ENCODE measurements at places on chromosomes 12 and 14.

- DNase-seq = no peak
Measured at GRCh38 chr14:72726444-72726843, 167.5 kb downstream of the DPF3 start.

GRCh38 chr14:101407328-101407727 is 154.0 kb upstream of the DIO3 start:
- peak; percentile 11 for DNase-seq

GRCh38 chr12:115687094-115687493 is 590.4 kb downstream of the MED13L start:
- peak; percentile 3 for DNase-seq

DNA sequence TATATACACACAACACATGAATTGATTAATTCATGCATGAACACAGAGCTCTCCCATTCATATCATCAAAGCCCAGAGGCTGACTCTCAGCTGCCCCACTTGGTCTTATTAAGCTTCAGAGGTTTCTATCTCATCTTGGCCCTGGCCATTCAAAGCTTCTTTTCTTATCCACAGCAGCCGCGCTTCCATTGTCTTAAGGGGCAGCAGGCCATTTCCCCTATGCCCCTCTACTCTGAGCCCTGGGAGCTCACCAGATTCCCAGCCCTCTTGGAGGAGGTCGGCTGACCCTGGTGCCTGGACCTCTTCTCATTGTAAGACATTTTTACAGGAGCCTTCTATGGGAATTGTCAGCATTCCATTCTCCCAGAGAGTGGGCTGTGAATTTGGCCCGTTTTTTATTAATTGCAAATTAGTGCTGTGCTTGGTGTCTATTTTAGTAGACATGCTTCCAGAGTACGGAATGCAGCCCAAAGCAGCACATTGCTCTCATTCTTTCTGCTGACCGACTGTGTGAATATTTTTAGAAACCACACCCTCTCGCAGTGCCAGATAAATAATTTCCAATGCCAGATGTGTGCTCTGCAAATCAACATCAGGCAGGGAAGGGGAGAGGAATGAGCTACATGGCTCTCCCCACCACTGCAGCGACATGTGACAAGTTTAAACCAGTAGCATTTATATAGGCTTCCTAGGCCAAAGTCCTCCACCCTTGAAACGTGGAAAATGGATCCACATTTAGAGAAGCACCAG is 58.5 kb downstream of the NUAK1 start:
- peak; percentile 99 for DNase-seq

DNA sequence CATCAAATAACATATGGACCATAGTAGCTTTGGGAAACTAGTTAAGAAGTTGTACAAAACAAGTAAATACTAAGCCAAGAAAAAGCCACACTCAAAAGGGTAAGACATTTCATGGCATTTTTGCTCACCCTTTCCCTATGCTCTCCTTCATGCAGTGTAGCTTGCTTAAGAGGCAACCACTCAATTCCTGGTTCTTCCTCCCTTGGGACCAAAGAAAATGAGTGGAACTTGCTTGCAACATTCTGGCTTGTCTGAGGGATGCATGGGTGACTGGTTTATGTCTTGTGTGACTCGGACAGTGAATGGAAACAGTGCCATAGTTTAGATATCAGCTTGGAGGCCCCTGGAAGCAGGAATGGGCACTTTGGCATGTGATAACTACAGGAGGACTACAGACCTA is 252.0 kb upstream of the ARID2 start:
- peak; percentile 1 for DNase-seq

DNA sequence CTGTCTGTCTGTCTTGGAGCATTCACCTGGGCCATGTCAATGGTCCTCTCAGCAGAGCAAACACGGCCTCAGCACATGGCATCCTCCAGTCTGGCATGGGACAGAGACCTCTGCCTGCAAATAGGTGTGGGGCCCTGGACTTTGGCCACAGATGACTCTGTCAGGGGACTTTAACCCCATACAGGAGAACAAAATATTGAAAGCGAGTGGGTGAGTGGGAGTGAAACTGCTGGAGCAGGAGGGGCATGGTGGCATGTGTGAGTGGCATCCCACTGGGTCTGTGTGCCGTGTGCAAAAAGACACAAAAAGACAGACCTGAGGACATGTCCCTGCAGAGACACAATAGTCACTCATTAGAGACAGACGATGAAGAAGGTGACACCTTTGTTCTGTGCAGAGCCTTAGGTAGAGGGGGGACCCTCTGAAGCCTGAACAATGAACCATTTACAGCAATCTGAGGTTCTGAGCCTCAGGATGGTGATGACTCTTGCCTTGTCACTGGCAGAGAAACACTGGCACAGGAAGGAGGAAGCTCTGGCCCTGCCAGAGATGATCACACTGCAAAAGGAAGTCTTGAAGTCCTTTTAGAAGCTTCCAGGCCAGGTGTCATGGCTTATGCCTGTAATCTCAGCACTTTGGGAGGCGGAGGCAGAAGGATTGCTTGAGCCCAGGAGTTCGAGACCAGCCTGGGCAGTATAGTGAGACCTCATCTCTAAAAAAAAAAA is 7.5 kb downstream of the LAG3 start:
- no peak for DNase-seq

DNA sequence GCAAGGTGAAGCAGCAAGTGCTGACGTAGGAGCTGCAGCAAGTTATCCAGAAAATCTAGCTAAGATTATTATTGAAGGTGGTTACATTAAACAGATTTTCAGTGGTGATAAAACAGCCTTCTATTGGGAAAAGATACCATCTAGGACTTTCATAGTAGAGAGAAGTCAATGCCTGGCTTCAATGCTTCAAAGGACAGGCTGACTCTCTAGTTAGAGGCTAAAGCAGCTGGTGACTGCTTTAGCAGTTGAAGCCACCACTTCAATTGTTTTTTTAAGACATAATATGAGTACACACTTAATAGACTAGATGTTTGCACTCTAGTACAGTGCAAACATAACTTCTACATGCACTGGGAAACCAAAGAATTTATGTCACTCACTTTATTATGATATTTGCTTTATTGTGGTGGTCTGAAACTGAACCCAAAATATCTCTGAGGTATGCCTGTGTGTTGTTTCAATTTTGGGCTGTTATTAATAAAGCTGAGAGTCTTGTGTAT is 1026.9 kb upstream of the FOXG1 start:
- no peak for DNase-seq

DNA sequence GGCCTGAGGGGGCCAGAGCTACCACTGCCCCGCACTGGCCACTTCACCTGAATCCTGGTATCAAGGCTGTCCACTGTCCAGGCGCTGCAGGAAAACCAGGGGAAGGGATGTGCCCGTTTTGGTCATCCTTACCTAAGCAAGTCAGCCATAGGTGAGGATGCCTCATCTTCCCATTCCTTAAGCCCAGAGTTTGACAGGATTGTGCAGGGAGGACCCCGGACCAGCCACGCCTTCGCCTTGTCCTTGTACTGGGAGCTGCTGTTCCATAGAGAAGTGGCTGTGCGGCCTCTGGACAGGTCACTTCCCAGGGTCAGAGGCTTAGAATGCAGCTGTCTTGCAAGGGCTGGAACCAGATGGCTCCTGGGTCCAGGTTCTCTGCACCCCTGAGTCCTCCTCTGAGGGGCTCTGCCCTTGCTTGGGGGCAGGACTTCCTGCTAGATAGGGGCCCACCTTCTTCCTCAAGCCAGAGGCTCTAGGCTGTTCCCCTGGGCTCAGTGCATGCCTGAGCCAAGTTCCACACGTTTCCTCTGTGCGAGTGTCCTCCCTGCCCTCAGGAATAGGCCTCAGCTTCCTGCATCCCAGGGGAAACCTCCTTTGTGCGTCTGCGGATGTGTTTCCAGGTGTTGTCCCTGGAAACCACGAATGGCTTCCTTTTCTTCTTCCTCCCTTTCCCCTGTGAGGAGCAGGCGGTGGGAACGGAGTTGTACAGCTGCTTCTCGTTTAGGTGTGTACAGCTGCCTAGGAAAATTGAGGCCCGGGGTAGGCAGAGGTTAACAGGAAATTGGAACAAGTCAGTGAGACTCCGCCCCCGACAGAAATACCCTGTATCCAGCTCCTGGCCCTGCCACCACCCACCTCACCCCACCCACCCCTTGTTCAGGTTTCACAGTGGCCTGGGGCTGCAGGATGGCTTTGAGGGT is 54.3 kb upstream of the RIN3 start:
- no peak for DNase-seq

DNA sequence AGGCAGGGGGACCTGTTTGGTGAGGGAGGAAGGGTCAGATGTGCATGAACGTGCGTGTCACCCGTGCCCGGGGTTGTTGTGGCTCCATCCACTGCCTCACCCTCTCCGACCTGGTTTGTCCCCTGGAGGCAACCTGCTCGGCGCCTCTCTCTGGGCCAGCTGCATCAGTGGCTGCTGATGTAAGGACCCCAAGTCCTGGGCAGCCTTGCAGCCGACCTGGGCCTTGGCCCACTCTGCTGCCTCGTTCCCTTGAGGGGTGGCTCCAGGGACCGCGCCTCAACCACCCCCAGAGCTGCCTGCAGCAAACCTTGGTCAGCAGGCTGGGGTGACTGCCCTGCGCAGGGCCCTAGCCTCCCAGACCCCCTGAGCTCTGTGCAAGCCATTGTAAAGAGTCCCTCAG is 351.7 kb downstream of the TMEM121 start:
- DNase-seq = no peak

DNA sequence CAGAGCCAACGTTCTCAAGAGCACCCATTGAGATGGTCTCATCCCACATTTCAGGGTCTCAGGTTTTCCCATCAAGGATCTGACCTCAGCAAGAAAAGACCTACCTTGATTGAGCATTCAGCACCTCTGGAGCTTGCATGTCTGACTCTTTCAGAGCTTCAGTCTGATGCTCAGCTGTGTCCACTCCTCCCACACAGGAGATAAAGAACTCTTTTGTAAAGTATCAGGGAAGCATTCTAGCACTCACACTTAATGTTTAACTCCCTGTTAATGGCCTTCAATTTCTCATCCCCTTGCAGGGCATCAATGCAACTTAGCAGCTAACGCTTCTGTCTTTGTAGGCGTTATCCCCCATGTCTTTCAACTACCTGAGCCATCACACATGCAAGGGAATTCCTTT is 124.1 kb downstream of the GALC start:
- no peak for DNase-seq

- no peak for DNase-seq
Measured at GRCh38 chr14:91752961-91753360, 21.1 kb upstream of the CATSPERB start.

DNA sequence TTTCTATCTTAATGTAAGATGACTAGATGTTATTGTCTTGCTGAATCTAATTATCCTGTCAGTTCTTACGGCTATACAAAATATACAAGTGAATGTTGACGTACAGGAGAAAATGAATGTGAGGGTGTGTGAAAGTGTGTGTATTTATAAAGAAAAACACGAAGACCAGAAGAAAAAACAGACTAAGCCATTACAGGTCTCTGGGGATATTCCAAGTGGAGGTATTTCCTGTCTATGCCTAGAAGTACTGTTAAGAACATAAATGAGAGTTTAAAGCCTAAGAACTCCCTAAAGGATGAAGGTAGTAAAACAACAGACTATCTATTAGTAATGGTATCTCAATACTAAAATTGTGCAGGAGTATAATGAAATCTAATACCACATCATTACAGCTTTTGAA is 7.6 kb downstream of the MDM1 start:
- DNase-seq = no peak

- DNase-seq = no peak
Measured at GRCh38 chr12:93266-94005, 26.9 kb downstream of the IQSEC3 start.

DNA sequence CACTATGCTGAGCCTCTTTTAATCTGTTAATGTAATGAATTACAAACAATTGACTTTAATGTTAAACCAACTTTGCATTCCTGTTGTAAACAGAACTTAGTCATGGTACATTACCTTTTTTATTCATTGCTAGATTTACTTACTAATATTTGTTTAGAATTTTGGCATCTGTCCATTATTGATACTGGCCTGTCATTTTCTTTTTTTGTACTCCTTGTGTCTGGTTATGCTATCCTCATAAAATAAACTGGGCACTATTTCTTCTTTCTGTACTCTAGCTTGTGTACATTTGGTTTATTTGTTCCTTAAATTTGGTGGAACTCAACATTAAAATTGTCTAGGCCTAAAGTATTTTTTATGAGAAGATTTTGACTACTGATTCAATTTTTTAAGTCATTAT is 32.1 kb downstream of the SPATA7 start:
- DNase-seq = no peak

DNA sequence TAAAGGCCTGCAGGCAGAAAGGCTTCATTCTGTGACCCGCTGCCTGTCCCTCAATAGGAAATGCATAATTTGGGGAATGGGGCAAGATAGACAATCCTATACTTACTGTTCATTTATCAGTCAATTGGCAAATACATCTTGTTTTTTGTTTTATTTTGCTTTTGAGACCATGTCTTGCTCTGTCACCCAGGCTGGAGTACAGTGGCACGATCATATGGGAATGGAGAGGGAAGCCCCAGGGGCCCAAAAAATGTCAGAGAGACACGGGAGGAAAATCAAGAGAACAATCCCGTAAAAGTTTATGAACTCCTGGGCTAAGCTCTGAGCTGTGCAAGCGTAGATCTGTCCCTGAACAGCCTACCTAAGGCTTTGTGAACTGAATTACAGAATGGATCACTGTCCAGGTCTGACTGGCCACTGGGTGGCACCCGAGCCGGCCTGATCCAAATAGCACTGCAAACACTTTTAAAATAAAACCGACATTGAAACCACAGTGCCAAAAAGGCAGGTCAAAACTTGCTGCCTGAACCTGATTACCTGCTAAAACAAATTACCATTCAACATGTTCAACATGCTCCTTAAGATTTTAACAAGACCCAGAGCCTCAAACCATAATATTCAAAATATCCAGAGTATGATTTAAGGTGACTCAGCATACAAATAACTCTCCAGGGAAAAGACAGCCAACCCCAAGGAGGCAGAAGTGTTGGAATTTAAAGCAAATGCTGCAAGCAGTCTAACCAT is 11.8 kb downstream of the COPS7A start:
- peak; percentile 71 for DNase-seq

- no peak for DNase-seq
Measured at GRCh38 chr12:47835831-47836155, 16.1 kb upstream of the HDAC7 start.

DNA sequence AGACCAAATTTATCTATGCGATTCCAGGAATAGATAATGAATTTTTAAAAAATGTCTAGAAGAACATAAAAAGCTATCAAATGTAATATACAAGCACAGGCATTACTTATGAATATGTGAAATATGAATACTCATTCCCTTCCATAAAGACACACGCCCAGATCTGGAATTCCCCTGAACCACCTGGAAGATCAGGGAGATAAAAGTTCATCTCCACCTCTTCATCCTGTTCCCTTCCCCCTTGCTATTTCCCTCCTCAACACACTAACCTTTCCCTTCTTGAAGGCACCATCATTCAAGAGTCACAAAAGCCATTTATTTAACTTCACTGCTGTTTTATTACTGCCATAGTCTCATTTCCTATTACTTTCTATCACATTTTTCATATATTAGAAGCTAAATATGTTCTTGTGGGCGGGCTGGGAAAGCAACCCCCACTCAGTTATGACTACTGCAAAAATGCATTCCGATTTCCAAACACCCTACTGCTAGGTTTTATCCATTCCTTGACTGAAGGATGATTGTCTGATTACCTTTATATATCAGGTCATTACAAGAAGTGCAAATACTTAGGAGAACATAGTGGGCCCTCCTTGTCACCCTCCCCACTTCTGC is 16.1 kb downstream of the FGD6 start:
- peak; percentile 50 for DNase-seq
